ENCODE measurements at places on chromosomes 7 and 10.
A peak's percentile ranks its signal among the peaks of the same experiment; 100 is the strongest.

DNA sequence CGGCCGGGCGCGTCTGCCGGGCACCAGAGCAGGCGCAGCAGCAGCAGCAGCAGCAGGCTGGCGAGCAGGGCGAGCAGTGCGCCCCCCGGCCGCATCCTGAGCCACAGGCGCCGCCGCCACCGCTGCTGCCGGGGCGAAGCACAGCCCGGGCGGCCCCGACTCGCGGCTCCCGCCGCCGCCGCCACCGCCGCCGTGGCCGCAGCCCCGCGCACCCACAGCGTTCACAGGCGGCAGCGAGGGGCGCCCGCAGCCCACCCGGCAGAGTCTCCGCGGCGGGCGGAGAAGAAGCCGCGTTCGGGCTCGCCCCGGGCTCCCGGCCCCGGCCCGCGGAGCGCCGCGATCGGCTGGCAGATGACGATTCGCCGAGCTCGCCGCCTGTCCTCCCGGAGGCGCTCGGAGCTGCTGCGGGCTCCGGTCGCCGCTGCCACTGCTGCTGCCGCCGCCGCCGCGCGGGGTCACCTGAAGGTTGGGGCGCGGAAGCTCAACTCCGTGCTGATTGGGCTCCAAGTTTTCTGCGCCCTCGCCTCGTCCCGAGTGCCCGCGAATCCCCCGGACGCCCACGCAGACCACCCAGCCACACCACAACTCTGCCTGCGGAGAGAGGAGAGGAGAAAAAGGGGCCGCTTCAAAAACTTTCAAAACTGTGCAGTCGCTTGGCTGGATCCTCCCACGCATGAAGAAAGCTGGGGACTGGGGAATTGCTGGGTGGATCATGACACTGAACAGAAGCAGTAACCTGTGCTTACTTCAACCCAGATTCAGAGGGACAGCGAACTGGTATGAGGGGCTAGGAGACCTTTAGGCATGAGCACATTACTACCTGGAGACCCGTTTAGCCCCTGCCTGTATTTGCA lies at the start of gene ST8SIA6:
Gene ST8SIA6 (minus strand): TSS at position 435 of the 854 bp plus-strand sequence. CDS start 340 bp downstream, at position 95.
- DNase-seq = peak; percentile 34

GRCh38 chr7:123994449-123994848 lies 38.4 kb downstream of the TMEM229A start:
- DNase-seq = no peak

- DNase-seq = no peak
Observed at GRCh38 chr10:73086816-73087215, 9.8 kb downstream of the P4HA1 start.

- DNase-seq = no peak
Observed at GRCh38 chr10:6951732-6952131, 371.7 kb upstream of the PRKCQ start.

All from heart right ventricle (tissue), 16 donors.